EH (cell line): ENCODE measurements at places on chromosomes 1 and 21.

DNA sequence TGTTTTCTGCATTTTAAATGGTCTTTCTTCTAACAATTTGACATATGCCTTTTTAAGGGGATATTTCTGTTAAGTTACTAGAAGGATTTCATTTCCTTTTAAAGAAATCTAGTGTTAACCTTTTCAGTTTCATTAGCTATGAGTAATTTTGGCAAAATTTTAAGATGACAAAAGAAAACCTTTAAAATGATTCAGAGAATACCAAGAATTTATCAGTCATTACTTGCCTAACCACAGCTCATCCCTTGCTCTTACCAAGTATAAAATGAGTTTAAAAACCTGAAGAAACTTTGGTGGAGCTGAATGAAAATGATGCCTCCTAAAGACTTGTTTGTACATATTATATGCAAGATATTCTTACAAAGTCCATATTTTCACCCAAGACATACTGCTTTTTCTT lies 101.7 kb downstream of the NEK7 start:
- peak; percentile 92 for DNase-seq

DNA sequence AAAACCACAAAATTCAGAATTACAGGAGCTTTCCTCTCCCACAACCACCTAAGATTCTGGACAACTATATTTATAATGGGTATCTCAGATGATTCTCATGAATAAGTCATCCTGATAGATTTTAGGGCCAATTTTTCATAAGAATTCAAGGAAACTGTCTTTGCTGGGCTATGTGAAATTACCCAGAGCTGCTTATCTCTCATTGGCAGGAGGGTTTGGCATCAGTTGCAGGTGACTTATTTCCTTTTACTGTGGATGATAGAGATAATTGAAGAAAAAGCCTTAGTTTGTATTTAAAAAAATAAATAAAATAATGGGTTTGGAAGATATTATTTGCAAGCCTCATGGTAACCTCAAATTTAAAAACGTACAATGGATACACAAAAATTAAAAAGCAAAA lies 38.2 kb upstream of the WDR26 start:
- DNase-seq, result no peak

DNA sequence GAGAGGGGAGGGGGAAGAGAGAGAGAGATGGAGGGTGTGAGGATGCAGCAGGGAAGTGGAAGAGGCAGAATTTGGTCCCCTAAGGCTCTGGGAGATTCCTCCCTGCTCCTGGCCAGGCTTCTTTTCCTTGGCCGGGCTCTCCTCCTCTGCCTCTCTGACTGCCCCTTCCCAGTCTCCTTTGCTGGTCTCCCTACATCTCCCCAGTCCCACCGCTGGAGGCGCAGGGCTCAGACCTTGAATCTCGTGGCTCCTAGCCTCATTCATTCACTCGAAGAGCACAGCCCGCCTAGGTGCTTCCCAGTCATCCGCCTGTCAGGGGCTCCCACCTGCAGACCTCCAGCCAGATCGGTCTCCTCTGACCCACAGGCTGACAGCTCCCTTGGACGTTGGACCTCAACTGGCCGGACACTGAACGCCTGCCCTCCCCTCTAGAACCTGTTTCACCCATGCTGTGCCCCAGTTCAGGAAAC lies 76.5 kb downstream of the VWA5B1 start:
- DNase-seq, result peak; percentile 49

DNA sequence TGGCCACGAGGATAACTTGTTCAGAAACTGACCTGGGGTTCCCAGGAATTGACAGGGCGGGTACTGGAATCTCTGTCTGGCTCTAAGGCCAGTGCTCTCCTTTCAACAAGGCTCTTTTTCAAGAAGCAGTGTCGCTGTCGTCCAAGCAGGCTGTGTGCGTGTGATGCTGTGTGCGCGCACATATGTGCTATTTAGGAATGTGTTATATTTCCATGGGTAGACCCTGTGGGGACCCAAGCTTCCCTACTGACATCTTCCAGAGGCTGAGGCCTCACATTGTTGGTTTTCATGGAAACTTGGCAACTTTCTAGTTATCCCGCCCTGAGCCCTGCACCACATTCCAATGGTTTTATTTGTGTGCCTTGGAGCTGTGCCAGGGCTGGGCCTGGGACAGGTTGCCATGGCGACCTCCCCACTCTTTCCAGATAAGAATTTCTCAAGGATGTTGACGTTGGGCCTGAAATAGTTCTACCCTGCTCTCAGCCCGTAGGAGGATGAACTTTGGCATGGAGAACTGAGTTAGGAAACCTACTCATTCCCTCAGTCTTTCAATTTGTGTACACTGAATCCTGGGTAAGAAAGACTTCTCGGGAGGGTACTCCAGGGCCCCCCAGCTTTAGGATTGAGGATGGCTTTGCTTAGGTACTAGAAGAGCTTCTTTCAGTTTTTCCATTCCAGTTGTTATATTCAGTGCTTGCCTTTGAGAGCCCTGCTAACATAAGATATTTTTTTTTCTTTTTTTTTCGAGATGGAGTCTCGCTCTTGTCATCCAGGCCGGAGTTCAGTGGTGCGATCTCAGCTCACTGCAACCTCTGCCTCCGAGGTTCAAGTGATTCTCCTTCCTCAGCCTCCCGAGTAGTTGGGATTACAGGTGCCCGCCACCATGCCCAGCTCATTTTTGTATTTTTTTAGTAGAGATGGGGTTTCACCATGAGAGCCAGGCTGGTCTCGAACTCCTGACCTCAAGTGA lies 38.8 kb upstream of the SRSF10 start:
- DNase-seq, result peak; percentile 100

- no peak for DNase-seq
Observed at GRCh38 chr1:160638926-160639325, 7.9 kb downstream of the SLAMF1 start.

- no peak for DNase-seq
Observed at GRCh38 chr1:8465692-8466091, 147.8 kb downstream of the SLC45A1 start.

DNA sequence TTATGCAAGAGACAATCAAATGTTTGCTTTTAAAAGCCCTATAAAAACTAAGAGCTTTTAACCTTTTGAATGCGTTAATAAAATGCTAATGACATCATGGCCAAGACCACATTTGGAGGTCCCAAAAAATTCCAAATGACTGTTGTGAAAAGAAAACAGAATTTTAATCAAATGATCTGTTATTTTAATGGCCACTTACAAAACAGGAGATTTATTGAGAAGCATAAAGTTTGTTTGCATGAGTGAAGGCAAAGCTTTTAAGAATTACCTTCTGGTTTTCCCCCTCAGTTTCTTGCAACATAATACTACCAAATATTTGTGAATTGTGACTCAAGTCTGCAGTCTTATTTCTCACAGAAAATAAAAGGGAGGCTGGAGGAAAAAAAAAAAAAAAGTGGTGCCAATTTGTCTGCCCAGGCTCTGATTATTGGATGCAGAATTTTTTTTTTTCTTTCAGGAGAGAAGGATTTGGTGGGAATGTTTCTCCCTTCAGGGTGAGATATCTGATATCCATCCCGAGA lies 60.7 kb downstream of the GORAB start:
- DNase-seq, result peak; percentile 80

GRCh38 chr1:6128276-6129081 lies 51.6 kb downstream of the CHD5 start:
- no peak for DNase-seq

- peak; percentile 82 for DNase-seq
Observed at GRCh38 chr1:58652651-58653184, 47.1 kb downstream of the MYSM1 start.

- DNase-seq, result peak; percentile 1
Observed at GRCh38 chr1:70536708-70537366, 125.8 kb downstream of the CTH start.

GRCh38 chr21:45713613-45714012 lies 70.1 kb downstream of the PCBP3 start:
- no peak for DNase-seq

GRCh38 chr1:3912809-3913685 lies 13.0 kb upstream of the C1orf174 start:
- no peak for DNase-seq

DNA sequence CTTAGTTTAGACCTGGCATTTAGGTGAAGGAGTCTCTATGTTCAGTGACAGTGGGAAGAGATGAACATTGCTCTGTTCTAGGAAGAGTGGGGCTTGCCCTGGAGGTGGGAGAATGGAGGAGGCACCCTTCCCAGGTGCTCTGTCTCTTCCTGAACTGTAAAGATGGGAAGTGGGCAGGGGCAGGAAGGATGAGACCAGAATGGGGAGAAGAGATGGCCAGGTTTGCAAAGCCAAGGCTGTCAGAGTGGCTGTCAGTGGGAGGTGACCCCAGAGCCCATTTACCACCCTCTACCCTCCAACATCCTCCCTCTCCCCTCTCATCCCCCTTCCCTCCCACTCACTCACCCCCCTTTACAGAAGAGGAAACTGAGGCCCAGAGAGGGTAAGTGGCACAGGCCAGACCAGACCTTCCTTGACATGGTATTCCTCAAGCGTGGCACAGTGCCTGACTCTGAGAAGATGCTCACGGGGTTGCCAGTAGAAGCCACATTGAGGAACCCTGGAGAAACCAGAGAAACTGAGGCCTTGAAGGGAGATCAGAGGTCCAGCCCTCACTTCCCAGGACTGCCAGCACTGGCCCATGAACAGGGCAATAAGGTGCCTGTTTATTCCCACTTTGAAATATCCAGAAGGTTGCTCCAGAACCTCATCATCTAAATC lies 1.4 kb upstream of the IGSF8 start:
- DNase-seq, result no peak

DNA sequence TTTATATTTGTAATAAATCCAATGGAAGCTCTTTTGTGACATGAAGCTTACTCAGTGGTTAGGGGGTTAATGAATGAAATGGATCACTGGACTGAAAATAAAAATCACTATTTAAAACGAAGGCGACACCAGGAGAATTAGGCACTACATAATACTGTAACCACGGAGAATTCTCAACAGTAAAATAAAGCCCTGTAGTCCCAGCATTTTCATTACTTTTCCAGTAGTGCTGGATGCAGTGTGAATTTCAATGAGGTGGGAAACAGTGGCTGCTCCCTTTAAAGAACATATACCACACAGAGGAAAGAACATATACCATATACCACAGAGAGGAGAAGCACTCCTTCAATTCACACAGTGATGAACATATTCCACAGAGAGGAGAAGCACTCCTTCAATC lies 275.0 kb downstream of the SMYD3 start:
- DNase-seq, result no peak

DNA sequence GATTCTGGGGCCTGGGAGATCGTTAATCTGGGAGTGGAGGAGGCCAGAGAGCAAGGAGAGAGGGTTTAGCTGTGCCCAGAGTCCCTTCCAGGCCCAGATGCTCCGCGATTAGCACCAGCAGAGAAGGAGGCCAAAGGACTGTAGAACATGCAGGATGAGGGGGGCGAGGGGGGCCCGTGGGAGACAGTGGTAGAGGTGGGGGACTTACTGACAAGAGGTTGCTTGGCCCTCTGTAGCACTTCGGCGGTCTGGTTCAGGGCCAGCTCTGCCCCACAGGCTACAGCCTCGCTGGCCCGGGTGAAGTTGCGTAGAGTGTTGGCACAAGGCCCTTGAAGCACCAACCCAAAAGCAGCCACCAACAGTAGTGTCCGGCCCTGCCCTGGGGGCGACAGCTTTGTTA lies 695 bp downstream of the DCST2 start:
- no peak for DNase-seq

DNA sequence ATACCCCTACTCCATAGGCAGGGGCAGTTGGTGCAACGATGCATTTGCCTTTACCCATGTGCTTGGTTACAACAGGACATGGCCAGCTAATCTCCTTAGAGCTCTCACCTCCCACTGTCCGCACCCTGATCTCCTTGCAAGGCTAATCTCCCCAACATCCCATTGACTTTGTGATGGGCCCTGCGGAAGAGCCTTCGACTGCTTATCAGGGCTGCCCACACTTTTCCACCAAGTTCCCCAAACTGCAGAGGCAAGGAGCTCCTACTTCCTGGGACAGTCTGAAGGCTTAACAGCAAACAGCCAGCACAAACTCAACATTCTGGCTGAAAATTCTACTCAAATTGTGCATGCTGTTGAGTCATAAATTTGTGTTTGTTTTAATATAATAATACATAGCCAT lies 36.0 kb downstream of the C1orf94 start:
- no peak for DNase-seq

DNA sequence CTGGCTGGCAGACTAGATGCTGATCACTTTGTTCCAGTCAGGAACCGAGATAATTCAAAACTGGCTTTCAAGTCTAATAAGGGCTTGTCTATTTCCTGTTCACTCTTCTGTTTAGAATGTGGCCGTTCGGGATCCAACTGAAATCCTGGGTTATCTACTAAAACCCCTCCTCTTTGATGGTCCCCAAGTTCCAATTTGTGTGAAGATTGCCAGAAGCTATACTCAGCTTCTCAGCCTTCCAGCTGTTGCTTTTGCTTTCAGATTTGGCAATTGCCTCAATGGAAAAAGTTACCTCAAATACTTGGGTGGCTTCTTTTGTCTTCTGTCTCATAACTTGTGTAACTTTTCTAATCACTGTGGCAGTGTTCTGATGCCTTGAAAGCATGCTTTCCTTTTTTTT lies 43.7 kb downstream of the BTBD8 start:
- DNase-seq, result no peak

DNA sequence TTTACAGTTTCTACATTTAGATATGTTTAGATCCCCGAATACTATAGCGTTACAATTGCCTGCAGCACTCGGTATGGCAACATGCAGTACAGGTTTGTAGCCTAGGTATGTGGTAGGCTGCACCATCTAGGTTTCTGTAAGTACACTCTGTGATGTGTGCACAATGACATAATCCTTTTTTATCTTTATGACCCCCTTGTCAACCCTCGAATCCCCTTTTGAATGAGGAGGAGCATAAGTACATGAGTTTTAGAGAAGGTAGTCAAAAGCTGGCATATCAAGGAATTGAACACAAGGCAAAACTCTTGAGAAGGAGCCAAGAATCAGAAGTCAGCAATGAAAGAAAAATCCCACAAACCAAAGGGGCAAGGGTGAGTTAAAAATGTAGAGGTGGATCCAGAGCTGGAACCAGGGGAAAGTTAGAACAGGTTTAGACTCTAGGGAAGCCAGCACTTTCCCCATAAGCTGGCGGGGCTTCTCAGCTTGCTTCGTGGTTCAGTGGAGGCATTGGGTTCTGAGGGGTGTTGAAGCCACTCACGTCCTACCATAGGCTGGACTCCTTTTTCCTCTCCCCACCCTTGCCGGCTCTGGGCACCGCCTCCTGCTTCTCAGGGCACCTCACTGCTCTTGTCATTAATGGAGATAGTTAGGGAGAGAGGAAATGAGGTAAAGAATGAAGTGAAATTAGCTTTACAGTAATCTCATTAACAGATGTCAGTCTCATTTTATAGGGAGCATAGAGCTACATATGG lies 31.3 kb downstream of the OLFML3 start:
- no peak for DNase-seq

DNA sequence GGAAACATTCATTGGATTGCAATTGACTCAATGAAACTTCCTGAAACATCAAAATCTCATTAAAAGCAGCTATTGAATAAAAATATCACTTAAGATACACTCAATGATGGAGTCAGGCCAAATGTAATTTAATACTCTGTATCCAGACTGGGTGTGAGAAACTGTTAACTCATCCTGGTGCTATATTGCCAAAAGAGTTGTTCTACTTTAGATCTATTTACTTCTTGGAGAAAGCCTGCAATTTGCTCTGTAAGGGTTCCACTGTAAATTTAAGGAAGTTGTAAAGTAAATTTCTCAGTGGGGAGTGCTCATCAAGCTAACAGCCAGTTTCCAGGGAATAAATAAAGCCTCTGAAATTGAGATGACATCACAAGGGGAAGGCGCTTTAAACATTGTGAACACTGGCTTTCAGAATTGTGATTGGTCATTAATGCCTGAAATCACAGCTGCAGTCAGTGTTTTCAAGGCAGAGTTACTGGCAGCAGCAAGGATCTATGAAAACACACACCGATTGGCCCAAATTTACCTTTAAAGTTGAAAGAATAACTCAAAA lies 91.4 kb downstream of the OLFM3 start:
- DNase-seq, result no peak

- DNase-seq, result peak; percentile 5
Observed at GRCh38 chr1:84795966-84796600, 96.9 kb downstream of the LPAR3 start.
